ENCODE measurements at places on chromosomes 1 and 21. TPM values are rescaled to one million over a fixed set of nuclear protein-coding genes. Genes with fewer than 3 reads are reported as not detected.

GRCh38 chr1:175225805-175226129, 33.2 kb upstream of the KIAA0040 start:
- no peak for DNase-seq

- peak; percentile 43 for DNase-seq
Observed at GRCh38 chr1:84146411-84147032, 2.5 kb downstream of the PRKACB start.

DNA sequence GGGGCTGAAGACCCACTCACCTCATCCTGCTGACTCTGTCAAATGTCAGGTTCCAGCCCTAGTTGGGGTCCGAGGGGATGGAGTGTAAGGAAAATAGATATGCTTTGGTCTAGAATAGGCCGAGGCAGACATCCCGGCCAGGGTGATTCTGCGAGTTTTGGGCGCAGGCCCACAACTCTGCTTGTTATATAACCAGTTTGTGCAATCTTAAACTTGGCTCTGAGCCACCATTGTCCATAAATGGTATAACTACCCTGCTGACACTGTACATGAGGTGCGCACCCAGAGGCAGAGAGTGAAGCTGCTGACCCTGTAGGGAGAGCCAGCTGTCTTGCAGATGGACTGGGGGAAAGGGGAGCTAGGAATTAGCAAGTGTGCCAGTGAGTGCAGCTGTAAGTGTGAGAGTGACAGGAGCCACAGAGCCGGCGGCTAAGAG, 1388.8 kb downstream of the AMY1C start:
- no peak for DNase-seq

GRCh38 chr1:231416901-231417300, 5.2 kb downstream of the EGLN1 start:
- peak; percentile 42 for DNase-seq

DNA sequence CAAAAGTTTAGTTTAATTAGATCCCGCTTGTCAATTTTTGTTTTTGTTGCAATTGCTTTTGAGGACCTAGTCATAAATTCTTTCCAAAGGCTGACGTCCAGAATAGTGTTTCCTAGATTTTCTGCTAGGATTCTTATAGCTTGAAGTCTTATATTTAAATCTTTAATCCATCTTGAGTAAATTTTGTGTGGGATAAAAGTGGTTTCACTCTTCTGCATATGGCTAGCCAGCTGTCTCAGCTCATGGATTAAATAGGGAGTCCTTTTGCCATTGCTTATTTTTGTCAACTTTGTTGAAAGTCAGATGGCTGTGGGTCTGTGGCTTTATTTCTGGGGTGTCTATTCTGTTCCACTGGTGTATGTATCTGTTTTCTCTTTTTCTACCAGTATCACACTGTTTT, 801.3 kb upstream of the ADGRL4 start:
- no peak for DNase-seq

Gene HJV
- not detected for total RNA-seq

Gene DPH2
- total RNA-seq: 15.6 TPM

Gene MTARC1
- total RNA-seq: 4.3 TPM

Gene GPR153
- 10.9 TPM for total RNA-seq

Gene ZNF683
- total RNA-seq: not detected

Gene SFPQ
- 152 TPM for total RNA-seq

Gene CRABP2
- total RNA-seq: 62.7 TPM

Gene GREM2
- 2.0 TPM for total RNA-seq

Gene PLPP3
- 270 TPM for total RNA-seq

Measured in fibroblast of the aortic adventitia (primary cell).